ENCODE measurements at places on chromosomes 2 and 18.

DNA sequence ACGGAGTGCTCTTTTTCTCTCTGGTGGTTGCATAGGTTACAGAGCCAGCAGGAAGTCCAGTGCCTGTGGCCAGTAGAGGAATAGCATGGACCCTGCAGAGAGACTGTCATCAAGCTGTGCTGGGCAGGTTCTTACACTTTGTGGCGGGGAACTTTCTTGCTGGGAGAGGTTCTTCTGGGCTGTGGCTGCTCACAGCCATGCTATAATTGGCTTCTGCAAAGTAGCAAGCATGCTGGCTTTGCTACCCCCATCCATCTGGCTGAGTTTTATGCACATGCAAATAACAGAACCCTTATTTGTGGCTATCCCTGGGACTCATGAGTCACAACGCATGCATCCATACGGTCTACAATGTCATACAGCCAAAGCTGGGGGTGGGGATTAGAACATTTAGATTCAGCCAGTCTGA, 68.9 kb downstream of the PLCL1 start:
- peak; percentile 18 for DNase-seq

DNA sequence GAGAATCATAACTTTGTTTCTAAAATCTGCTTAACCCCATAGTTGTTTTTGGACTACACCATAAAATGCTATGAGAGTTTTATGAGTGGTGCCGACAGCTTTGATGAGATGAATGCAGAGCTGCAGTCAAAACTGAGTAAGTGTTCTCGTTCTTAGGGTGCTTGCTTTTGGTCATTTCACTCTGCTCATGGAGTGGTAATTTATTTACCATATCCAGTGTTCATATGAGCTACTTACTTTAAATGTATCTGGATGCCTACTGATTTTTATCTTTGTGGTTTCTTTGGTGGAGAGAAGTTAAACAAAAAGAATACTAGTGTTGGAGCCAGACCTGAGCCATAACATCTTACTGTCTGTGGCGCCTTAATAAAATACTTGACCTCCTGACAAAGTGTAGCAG, 16.4 kb downstream of the NDC80 start:
- no peak for DNase-seq

DNA sequence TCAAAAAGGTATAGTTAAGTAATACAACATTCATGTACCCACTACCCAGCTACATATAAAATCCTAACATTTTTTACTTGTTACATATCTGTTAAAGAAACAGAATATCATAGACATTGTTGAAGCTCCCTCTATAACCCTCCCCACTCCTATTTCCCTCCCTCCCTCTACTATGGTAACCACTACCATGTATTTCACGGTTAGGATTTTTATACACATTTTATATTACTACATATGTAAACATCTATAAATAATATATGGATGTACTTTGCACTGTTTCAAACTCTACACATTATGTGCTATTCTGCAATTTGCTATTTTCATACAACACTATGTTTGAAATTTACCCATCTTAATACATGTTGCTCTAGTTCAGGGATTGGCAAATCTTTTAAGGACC, 36.3 kb downstream of the THOC1 start:
- no peak for DNase-seq

- DNase-seq, result no peak
These were observed 43.0 kb downstream of the MALT1 start for GRCh38 chr18:58714259-58714658.

GRCh38 chr18:40249390-40250080, 1705.5 kb upstream of the PIK3C3 start:
- peak; percentile 71 for DNase-seq

Data from bronchial epithelial cell (primary cell).